Activated CD4-positive, alpha-beta T cell treated with anti-CD3 and anti-CD28 coated beads for 4 hours (primary cell): ENCODE measurements at places on chromosomes 7 and 10.
A peak's percentile ranks its signal among the peaks of the same experiment; 100 is the strongest.

GRCh38 chr10:3399756-3400155 is 227.2 kb upstream of the PITRM1 start:
- DNase-seq: no peak

- no peak for DNase-seq
Measured at GRCh38 chr10:130900441-130901160, 410.9 kb downstream of the TCERG1L start.

DNA sequence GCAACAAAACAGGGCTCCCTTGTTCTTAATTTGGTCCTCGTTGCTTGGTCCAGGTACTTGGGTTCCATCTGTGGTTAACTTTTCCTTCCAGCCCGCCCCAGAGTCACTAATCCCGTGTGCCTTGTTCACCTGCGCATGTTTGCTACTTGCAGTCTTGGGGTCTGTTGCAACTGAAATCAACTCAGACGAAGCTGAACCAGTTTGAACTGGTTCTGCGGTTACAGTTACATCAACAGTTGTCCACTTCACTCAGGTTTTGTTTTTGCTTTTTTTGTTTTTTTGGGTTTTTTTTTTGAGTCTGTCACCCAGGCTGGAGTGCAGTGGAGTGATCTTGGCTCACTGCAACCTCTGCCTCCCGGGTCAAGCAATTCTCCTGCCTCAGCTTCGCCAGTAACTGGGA is 34.7 kb downstream of the TRRAP start:
- no peak for DNase-seq

- DNase-seq: no peak
Measured at GRCh38 chr10:90985321-90985933, 64.5 kb upstream of the ANKRD1 start.

GRCh38 chr7:17489961-17490360 is 191.5 kb downstream of the AHR start:
- DNase-seq: no peak

DNA sequence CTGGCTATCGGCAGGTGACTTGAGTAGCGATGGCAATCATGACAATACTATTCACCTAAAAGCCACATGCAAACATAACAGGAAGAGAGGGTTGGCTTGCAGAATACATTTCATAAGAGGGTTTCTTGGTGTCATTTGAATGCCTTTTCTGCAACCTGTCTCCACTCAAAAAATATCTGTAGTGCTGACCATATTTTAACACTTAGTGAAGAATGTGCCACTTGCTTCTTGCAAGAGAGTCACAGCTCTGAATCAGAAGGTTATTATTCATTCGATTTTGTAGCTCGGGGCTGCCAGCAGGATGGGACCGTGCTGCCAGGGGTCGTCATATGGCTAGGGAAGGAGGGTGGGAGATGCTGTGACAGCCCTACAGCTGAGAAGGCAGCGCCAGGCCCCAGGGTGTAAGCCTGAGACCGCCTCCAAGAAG is 152.0 kb upstream of the PITRM1 start:
- DNase-seq: no peak

GRCh38 chr10:17616403-17617030 is 657 bp downstream of the HACD1 start:
- peak; percentile 18 for DNase-seq

DNA sequence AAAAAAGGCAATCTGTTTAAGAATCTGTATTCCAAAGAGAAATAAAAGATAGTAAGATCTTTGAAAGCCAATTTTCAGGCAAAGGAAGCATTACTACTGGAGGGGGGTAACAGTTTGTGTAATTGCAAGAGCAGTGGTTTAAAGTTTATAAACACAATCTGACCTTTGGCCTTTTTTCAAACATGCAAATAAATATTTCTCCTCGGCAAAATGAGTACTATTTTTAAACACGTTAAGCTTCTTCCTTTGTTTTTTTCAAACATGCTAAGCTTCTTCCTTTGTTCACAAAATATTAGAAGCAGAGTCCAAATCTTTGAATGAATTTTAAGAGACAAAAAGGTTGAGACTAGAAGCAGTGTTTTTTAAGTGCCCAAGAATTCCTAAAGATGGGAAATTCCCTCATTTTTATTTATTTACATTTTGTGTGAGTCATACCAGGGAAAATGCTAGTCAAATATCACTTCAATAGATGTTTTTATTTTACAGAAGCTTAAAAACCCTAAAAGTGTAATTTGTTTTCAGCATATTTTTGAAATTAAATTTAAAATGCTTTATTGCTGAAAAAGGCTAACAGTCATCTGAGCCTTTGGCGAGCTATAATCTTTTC is 229.3 kb downstream of the GPR37 start:
- DNase-seq: no peak

GRCh38 chr10:26251925-26252324 is 35.4 kb downstream of the GAD2 start:
- DNase-seq: no peak

DNA sequence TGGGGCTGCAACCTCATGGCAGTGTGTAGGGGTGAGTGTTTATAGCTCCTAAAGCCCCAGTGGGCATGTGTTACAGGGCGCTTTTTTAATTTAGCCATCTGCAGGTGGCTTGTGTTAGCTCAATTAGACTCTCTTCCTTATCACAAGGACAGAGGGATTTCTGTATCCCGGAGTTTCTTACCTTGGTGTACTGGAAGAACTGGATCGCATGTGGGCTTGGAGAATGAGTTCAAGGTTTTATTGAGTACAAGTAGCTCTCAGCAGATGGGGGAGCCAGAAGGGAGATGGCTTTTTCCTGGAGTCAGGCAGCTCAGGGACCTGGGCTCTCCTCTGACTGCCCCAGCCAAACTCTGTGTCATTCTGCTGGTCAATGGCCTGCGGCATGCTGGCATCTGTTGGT is 153.5 kb upstream of the C7orf33 start:
- DNase-seq: no peak

DNA sequence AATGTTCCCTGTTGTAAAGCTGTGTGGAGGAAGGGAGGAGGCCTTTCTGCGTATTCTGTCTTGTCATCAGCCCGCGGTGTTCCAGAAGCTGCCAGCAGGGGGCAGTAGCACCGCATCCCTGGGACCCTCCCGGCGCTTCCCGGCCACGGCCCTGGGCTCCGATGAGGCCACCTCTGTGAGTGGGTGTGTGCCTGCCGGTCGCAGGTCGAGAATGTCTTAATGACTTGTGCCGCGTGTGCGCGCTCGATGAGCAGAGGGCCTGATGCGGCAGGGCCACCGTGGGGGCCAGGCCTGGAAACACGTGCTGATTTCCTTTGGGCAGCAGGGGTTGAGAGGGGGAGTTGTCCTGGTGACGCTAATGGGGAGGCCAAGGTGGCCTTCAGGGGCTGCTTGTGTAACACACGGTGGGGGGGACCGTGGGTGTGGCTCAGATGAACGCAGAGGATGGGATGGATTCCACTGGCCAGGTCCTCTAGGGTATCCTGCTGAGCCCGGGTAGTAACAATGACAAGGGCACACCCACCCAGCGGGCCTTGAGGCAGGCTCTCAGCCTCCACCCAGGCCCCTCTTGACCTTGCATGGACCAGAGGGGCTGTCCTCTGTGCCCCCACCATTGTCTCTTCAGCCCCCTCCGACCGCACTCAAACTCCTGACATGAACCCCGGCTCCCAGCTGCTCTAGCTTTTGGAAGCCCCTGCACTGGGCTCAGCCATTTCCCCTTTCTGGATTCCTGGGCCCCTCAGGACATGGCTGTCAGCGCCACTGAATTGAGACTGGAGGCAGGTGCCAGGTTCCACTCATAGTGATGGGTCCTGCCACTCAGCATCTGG is 135.9 kb upstream of the PODXL start:
- peak; percentile 2 for DNase-seq

GRCh38 chr7:28332046-28332445 is 80.3 kb upstream of the CREB5 start:
- no peak for DNase-seq

- no peak for DNase-seq
Measured at GRCh38 chr7:12570168-12570533, 369 bp upstream of the SCIN start.

DNA sequence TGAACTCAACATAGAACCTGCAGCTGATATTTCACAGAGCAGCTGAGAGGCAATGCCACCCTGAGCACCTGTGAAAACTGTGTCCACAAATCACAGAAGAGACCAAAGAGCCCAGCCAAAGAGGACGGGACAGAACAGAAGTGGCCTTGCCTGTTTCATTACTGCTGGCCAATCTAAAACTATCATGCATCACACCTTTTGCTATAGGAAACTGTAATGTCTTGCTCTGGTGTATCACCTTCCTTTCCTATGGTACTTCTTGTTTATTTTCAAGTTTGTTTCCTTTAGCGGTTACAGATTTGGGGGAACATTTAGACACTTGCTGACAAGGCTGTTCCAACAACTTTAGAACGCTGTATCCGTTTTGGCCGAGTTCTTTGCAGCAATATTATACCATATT is 80.3 kb downstream of the PIP4K2A start:
- no peak for DNase-seq

DNA sequence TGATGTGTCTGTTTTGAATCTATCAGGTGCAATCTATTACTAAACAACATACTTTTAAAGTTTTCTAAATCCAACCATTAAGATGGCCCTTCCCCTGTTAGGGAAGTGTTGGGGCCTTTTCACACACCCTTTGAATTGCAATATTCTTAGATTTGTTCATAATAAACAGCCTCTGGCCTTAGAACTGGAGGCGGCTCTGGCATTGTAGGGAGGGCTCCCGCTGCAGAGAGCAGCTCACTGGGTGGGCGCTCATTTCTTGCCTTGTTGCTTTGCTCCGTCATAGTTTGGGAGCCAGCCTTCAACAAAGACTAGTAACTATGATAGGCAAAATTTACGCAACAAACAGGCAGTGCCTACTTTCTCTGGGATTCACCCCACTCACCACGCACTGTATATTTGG is 4.2 kb upstream of the HOXA10 start:
- no peak for DNase-seq

- DNase-seq: no peak
Measured at GRCh38 chr10:104711302-104711721, 70.2 kb downstream of the SORCS3 start.

DNA sequence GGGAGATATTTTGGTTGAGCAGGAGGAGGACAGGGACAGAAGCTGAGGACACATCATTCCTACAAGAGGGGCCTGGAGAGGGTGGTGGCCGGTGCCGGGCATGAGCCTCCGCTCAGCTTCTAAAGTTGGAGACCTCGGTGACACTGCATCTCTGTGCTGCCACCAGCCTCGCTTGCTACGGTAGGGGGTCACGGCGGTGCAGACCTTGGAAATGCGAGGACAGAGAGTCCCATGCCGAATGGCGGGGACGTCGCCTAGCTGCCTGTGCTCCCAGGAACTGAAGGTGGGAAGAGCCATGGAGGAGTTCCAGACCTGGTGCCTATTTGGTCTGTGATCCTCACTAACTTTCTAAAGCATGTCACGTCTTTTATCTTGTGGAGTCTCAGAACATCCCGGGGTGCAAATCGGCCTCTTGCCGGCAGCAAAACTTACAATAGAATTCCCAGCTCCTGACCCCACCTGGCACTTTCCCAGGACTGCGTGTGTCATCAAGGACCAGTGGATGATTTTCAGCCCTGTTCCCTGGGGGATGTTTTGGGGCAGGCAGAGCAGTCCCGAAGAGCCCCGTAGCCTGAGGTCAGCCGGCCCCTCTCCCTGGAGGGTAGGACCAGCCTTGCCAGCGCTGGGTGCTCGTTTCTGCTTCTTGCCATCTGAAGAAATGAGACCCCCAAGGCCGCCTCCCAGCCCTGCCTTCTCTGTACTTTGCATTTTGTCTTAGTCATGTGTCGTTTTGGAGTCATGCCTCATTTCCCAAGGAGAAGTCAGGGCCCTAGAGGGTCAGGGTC is 205.8 kb upstream of the SHH start:
- no peak for DNase-seq

GRCh38 chr10:62627983-62628382 is 176.5 kb upstream of the ADO start:
- DNase-seq: no peak

- no peak for DNase-seq
Measured at GRCh38 chr10:124645467-124646095, 98.6 kb downstream of the FAM53B start.

DNA sequence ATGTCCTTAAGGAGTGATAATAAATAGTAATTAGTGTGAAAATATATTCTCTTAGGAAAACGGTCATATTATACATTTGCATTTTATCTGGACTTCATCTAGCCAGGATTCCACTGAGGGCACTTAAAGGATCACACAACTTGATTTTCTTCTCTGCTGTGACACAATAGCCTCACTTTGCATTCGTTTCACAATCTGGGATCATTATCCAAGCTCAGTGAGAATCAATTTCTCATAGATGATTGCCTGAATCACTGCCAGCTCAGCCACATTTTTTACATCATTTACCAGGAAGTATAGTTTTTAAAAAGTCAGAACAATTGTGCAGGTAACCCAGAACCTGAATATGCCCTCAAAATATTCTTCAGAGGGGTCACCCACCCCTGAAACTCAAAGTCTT is 68.9 kb downstream of the PTPRZ1 start:
- no peak for DNase-seq

DNA sequence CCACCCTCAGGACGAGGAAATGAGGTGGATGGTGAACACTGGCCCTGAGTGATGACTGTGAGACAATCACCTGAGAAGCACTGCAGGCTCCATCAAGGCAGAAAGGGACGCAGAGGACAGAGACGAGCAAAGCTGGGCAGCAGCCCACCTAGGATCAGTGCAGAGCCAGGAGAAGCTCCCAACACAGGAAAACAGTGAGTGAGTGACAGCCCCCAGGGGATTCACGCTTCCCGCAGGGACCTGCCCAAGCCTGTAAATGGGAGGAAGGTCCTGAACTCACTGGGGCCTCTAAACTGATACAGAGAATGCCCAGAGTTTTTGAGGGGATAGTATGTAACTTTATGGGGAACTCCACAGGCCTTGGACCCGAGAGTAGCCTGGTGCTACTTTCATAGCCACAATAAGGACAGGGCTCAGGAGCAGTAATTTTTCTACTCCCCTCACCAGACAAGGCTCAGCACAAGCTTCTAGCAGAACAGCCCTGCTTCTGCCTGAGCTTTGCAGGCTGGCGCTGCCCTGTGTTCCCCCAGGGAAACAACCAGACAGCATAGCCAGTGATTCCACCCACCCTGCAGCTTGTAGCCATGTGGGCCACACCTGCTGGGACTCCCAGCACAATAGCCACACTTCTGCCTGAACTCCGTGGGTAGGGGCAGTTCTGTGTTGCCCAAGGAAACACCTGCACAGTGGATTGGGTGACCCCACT is 708.4 kb downstream of the POM121L12 start:
- DNase-seq: no peak

GRCh38 chr10:59240582-59241183 is 64.2 kb downstream of the PHYHIPL start:
- DNase-seq: no peak

GRCh38 chr7:94115316-94115715 is 111.2 kb upstream of the BET1 start:
- DNase-seq: no peak
